ENCODE measurements at places on chromosomes 7 and 10.

DNA sequence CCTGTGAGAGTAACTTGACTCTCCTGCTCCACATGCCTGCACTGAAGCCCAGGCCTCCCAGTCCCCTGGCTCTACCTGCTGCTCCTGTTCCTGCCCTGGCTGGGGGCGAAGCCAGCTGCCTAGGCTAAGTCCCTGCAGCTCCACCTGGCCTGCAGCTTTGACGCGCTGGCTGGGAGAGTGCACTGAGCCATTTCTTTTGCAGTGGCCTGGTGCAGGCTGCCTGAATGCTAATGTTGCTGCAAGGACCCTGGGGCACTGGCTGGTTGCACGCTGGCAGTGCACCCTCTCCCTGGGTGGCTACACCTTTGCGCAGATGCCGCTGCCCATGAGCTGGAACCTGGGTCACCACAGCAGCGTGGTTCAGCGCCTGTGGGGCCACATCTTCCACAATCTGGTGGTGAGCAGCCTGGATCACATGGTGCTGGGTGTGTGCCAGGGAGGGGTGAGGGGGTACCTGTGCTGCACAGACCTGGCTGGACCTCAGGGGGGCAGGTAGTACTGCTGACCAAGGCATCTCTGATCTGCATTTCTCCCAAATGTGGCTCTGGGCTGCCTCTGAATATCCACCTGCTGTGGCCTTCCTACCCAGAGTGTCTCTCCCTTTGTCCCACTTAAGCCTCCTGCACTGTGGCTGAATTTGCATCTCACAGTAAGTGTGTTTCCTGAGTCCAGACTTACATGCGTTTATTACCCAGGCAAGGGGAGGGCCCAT, 20.0 kb downstream of the IMPDH1 start:
- DNase-seq: no peak

DNA sequence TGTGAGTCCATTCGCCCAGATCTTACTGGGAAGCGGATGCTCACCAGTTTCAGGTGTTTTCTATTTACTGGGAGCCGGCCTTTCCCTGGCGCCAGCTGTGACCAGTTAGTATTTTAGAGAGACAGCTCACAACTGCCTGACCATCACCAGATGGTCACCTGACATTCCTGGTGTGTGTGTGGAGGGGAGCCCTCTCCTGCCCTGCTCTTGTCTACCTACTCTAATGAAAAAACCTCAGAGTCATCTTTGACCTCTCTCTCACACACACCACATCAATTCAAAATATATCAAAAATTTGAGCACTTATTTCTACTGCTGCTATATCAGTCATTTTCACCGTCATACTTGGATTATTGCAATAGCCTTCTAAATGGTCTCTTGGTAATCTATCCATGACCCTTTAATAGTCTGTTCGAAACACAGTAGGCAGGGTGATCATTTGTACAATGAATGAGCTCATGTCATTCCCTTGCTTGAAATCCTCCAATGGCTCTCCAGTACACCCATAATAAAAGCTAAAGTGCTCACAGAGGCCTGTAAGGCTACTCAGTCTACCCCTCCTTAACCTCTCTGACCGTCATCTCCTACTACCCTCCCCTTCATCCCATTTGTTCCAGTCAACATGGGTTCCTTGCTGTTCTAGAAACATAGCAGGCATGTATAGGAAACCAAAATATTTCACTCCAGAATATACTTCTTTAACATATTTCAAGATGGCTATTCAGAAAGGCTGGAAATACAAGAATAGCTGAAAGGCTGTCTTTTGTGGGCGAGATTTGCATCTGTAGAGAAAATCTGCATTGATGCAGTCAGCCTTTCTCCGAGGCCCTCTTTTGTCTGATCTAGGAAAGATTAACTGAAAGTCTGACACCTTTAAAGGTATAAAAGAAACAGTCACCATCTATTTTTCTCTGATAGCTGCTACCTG, 17.5 kb upstream of the NT5C3A start:
- DNase-seq: no peak

GRCh38 chr7:89839329-89839728, 314.9 kb upstream of the STEAP1 start:
- no peak for DNase-seq

DNA sequence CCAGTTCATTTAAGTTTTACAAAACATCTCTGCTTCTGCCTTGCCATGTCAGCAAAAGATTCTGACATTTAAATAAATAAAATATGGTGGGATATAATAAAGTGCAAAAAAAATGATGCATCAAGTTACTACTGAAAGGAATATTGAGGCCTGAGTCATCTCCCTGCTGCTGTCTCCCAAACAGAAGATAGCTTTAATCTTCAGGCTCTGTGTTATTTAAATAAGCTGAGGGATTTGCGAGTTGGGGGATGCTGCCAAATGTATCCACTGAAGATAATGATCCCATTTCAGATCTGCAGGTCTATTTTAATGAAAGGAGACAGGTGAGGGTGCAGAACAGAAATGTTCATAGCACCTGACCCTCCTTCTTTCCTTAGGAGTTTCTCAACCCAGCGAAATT, 720.8 kb downstream of the AUTS2 start:
- no peak for DNase-seq

- no peak for DNase-seq
Observed at GRCh38 chr7:80632819-80633218, 5.6 kb upstream of the CD36 start.

DNA sequence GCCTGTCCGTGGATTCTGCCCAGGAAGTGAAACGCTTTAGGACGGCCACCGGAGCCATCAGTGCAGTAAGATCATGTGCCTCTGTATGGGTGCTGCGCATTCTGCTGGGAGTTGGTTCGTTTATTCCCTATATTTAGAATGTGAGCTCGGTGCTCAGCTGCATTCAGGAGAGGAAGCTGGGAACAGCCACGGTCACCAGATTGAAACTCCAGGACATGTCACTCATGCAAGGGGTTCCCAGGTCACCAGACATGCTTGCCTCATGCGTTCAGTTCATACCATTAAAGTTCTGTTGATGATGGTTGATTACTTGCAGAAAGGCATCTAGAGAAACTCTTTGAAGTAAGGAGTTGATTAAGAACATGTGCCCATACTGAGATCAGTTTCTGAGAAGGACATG, 78.1 kb downstream of the TRRAP start:
- no peak for DNase-seq

DNA sequence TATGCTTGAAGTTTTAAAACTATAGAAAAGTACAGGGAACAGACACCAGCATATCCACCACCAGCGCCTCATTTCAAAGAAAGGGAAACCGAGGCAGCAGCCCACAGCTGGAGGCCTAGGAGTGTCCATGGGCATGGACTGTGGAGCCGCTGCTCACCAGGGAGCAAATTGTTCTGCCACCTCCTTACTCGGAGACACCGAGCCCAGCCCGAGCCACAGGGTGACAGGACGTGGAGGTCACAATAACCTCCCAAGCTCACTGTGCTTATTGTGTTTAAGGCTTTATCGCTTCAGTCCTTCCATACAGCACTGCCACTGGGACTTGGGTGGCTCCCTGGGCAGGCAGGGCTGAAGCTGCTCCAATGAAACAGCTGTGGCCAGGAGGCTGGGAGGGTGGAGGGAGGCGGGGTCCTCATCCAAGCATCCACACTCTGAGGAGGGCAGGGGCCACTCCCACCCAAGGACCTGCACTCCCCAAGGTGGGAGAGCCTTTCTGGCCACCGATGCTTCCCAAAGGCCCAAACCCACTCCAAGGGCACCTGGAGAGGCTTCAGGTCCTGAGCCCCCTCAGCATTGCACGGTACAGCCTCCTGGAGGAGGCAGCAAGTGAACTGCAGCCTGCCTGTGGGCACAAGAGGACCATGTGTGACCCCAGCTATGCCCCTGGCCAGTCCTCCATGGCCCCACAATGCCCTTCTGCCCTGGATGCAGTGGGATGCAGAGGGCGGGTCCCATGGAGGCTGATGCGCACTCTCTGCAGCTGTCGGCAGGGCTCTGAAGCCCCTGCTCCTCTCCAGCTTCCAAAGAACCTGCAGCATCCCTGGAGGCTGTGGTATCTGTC, 38.7 kb upstream of the RET start:
- peak; percentile 37 for DNase-seq

GRCh38 chr7:98629001-98629431, 11.9 kb downstream of the NPTX2 start:
- no peak for DNase-seq

DNA sequence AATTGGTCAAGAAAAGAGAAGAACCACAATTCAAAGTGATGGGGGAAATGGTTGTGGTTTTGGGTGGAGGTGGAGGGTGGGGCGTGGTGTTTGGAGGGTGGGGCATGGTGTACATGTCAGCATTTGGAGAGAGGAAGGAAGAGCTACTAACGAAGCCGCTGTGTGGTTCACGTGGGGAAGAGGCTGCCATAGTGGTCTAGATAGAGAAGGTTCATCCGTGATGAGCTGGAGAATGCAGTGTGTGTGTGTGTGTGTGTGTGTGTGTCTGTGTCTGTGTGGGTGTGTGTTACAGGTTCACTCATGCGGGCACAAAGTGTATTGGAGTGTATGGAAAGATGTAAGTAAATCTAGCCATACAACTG, 6.1 kb upstream of the VCL start:
- no peak for DNase-seq

- no peak for DNase-seq
Observed at GRCh38 chr7:17427924-17428323, 129.5 kb downstream of the AHR start.
